Right ventricle myocardium superior (tissue), 1 donor: ENCODE measurements at places on chromosomes 16 and 17.

GRCh38 chr17:55381017-55381770 is 40.4 kb downstream of the MMD start:
- no peak for DNase-seq

GRCh38 chr17:72273289-72274056 is 152.7 kb downstream of the SOX9 start:
- DNase-seq: no peak

DNA sequence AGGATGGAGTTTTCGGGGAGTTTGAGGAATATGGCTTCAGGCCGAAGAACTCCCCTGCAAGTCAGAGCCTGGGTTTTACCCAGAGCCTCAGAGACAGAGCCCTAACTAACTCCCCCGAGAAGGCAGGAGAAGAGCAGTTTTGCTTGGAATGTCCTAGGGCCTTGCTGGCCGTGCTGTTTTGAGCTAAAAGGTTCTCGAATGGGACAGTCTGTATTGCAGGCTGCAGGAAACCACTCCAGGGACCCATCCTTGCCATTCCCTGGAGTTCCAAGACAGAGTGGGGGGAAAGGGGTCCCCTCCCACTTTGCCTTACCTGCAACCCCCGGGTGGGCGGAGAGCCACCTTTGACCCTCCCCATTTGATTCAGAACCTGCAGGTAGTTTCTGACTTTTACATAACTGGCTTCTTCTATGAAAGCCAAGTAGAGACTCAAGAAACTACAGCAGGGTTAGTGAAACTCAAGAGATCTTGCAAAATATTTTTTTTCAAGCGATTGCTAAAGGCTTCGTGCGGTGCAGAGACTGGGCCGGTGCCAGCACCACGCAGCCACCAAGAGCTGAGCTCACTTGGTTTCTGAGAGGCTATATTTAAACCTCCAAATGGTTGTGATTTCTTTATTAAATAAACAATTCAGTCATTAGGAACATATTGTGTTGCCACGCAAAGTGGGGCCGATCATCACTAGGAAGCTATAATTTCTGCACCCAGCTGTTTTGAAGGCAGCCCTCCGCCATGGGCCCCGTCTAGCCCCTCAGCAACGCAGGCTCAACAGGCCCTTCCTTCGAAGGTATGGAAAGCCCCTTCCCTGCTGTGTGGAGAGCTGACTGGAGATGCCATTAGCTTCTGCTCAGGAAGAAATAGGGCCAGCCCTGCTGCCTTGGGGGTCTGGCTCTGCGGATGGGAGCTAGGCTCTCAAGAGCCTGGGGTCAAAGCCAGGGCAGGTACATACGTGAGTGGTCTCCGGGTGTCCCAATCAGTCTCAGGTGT is 223.0 kb downstream of the NTN1 start:
- peak; percentile 60 for DNase-seq

DNA sequence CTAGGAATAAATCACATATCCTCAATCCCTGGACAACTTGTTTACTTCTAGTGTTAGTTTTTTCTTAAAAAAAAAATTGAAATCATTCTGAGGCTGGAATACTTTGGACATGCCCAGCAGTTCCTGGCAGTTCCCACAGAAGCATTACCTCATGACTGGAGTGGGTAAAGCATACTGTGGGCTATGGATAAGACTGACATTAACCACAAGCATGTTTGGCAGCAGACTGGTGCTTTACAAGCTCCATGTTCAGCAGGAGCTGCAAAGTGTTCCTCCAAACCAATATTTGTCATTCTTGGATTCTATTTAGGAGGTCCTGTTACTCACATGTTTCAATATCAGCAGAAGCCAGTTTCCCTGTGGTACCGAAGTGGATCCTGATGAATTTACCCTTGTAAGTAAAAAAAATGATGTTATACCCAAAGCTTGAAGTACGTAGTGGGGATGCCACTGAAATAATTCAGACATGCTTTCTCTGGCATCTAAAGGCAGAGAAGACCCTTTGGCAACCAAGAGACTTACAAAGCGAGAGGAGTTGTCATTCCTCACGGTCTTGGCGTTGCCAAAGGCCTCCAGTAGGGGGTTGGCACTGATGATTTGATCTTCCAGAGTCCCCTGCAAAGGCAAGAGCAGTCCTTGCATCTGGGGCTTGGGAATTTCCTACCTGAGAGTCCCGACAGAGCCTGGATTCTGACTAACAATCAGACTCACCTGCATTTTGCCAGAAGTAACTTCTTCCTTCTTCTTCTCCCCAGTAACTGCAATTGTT is 4.9 kb downstream of the MYH1 start:
- DNase-seq: no peak

DNA sequence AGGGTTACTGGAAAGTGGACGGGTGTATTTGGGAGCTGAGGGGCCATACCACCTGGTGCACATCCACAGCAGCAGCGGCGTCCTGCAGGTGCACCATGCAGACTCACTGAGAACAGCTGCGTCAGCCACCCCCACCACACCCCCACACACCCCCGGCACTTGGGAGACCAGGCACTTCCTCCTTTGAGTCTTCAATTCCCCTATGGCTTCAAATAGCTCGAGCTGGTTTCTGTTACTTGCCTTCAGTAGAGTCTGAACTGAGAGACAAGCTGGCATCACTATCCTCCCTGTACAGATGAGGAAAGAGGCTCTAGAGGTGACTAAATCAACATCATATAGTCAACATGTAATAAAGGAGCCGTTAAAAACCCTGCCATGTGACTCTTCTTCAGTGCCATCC is 15.4 kb downstream of the CUEDC1 start:
- peak; percentile 70 for DNase-seq

- DNase-seq: no peak
Measured at GRCh38 chr16:81185416-81185815, 53.1 kb upstream of the BCO1 start.

DNA sequence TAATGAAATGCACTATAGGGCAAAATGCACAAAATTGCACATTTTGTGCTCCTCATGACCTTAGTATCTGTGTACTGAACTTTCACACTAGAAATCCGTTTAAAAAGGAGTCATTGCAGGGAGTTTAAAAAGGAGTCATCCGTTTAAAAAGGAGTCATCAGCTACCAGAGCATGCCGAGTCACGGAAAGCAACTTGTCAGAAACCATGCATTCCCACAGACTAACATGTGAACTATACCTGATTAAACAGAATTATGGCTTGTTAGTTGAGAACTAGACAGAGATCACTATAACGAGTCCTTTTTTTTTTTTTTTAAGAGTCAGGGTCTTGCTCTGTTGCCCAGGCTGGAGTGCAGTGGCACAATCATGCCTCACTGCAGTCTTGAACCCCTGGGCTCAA is 35.9 kb downstream of the SLC6A4 start:
- no peak for DNase-seq

DNA sequence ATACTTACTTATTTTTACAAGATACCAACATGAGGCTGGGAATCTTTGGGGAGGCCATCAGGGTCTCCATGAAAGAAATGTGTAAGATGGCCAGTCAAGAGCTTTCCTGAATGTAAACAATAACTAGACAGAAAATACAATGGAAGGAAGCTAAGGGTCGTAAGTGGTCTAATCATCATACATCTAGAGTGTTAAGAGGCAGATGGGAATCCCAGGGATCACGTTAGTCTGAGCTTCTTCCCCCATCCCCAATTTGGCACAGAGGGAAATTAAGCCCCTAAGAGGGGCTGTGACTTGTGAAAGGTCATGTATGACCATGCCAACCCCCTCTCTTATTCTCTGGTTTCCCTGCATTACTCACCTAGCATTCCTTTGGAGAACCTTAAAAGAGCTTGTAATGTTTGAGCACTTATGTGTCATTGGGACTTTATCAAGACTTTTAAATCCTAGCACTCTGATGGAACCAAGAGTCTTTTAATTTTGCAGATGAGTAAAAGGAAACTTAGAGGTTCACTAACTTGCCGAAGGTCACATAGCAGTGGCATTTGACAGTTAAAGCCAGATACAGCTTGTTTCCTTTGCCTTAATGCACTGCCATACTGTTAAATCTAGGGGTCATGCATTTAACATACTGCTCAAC is 46.1 kb downstream of the DCUN1D3 start:
- no peak for DNase-seq
